ENCODE measurements at places on chromosomes 6 and 20. TPM values are rescaled to one million over a fixed set of nuclear protein-coding genes. Genes with fewer than 3 reads are reported as not detected.

EDN1 gene
- 13.5 TPM for total RNA-seq

FBXO5 gene
- total RNA-seq: 24.1 TPM

KATNA1 gene
- 28.8 TPM for total RNA-seq

GINS1 gene
- 10.2 TPM for total RNA-seq

Data from urinary bladder (tissue), 4 donors.